Calu3 (cell line): ENCODE measurements at places on chromosomes 16 and 17. TPM values are rescaled to one million over a fixed set of nuclear protein-coding genes. Genes with fewer than 3 reads are reported as not detected.

The LGALS9B gene
- total RNA-seq, result 0.57 and 1.5 TPM in 2 replicates

GRCh38 chr16:72124148-72124547, 30.5 kb downstream of the DHX38 start:
- DNase-seq, result no peak

- no peak for DNase-seq
Observed at GRCh38 chr16:19415461-19415860, 2.2 kb upstream of the TMC5 start.

GRCh38 chr17:41377546-41377945, 4.6 kb downstream of the KRT34 start:
- DNase-seq, result no peak

The ENPP7 gene
- not detected in 2 replicates for total RNA-seq

The RILP gene
- 1.8 and 3.2 TPM in 2 replicates for total RNA-seq

- no peak for DNase-seq
Observed at GRCh38 chr17:36740157-36740556, 138.8 kb downstream of the MRM1 start.

DNA sequence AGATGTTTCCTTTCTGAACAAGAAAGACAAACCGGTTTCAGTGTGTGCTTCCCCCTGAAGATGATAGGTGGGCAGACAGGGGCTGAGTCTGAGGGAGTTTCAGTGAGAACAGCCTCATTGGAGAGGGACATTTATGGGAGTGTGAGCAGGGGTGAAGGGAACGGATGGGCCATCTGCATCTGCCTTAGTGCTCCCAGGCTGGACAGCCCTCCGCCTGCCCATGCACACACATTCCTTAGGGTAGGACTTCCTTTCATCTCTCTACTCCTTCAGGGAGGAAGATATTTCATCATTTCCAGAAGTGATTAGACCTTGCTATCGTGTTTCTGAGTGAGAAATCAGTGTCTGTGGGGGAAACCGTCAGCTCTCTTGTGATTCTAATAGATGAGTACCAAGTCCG, 3.8 kb downstream of the SHISA6 start:
- no peak for DNase-seq

DNA sequence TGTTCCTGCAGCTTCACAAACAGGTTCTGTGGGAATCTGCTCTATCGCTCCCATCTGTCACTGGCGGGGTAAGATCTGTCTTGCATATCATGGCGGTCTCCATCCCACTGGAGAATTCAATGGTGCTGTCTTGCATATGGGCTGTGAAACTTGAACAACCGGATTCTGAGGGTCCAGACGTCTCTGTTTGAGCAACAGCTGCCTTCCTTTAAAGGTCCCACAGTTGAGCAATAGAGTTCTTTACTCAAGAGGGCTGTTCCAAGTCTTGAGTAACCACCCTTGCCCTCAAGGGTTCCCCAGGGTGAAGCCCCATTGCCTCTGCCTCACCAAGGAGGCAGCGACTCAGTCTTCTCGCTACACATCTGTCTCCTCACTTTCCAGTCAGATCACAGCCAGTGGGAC, 50.8 kb downstream of the ZFHX3 start:
- peak; percentile 67 for DNase-seq

- no peak for DNase-seq
Observed at GRCh38 chr17:72789711-72790110, 302.8 kb downstream of the SLC39A11 start.

DNA sequence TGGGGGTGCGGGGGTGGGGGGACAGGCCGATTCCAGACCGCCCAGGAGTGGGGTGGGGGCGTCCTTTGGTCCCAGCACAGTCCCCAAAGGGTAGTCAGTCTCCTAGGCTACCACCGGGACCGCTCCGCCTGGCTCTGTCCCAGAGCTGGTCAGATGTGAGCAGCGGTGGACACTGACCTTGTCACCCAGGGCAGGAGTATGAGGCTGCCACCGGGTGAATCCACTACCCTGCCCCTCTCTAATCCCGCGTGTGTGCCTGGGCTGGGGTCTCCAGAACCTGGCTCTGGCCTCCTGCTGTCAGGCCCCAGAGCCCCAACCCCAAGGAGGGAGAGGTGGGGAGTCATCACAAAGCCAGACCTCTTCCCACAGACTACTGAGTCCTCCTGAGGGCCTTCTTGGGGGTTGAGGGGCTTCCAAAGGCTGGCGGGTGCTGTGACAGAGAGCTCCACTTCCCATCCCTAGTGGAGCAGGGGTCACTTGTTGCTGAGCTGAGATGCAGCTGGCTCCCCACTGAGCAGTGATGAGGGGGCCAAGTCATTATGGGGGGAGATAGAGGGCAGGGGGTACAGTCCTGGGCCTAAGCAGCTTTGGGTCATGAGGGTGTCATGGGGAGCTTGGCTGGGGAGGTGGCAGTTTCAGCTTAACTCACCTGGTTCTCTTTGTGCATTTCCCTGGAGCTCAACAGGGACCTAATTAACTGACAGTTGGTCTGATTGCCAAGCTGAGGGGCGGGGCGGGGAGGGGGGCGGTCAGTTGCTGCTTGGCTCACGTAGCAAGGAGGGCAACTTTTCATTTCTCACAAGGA, 1.2 kb downstream of the PPP1R1B start:
- peak; percentile 82 for DNase-seq

GRCh38 chr17:73249700-73250099, 12.0 kb downstream of the CPSF4L start:
- DNase-seq, result no peak

The PABPN1L gene
- not detected in 2 replicates for total RNA-seq

- DNase-seq, result no peak
Observed at GRCh38 chr17:4580291-4580690, 4.0 kb upstream of the SMTNL2 start.
